ENCODE measurements at places on chromosomes 5 and 9.

- no peak for DNase-seq
Measured at GRCh38 chr5:74562122-74562521, 78.4 kb downstream of the ENC1 start.

- no peak for DNase-seq
Measured at GRCh38 chr9:134321946-134322741, 4.1 kb upstream of the RXRA start.

- DNase-seq, result no peak
Measured at GRCh38 chr9:129283291-129283691, 105.2 kb upstream of the IER5L start.

GRCh38 chr5:171782332-171782966, 3.2 kb upstream of the SMIM23 start:
- DNase-seq, result no peak

- no peak for DNase-seq
Measured at GRCh38 chr9:97478301-97478981, 23.0 kb upstream of the TMOD1 start.

DNA sequence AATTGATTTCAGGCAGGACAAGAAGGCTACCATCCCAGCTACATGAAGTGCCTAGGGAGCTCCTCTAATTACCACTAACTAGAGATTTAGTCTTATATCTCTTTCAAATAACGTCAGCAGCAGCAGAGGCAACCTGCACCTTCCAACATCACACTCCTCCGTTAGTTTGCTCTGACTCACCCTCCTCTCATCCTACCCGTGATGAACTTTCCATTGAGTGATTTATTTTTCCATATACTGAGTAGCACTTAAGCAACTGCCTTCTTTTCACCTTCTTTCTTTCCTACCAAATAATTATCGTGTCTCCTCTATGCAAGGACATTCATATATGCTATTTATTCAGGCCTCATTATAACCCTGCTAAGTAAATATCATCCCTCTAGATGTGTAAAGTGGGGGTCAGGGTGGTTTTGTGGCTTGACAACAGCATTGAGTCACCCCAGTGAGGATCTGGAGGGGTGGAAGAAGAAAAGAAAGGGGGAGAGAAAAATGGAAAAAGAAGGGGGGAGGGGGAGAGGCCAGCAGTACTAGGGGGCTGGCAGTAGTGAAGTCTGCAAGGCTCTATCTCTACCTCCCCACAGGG, 64.6 kb upstream of the CAST start:
- no peak for DNase-seq

GRCh38 chr9:87611776-87612175, 114.1 kb downstream of the DAPK1 start:
- DNase-seq, result no peak

DNA sequence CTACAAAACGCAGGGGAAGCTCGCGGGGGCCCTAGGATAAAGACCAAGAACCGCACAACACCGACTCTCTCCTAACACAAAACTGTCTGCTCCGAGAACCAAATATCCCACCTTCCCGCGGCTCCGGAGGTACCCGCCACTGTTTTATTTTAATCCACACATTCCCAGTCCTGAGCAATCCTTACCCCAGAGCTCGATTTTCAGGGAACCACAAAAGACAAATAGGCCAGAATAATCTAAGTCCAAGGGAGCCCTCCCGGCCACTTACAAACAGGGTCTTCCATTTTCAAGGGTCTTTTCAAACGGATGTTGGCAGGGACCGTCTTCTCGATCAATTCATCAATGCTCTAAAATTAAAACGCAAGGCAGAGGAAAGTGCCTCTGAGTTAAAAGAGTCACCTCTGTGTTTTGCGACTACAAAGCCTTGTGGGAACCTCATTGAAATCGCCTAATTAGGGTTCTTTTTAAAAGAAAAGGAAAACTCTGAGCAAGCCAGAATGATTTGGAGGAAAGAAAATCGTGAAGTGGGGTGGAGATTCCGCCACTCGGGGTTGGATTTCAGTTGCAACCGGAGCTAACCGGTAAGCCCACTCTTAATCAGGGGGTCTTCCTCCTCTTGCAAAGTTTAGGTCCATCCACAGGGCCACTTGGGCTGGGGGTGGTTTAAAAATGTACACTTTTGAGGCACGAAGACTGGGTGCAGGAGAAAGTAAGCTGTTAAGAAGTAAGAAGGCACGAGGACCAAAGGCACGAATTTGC, 1.0 kb downstream of the GLDC start:
- DNase-seq, result no peak

DNA sequence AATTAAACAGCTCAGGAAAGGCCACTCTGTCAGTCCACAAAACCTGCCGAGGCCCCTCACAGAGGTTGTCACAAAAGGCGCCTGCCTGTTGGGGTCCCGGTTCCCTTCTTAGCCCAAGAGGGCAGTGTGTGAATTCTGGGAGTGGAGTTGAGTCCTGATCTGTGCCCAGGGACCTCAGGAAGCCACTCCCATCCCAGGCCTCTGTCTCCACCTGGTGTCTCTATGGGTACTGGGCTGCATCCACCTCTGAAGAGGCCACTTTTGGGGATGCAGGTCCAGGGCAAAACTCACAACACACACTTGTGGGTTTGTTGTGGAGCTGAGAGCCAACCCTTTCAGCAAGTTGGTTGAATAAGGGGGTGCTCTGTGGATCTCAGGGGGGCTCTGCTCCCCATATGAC, 74.3 kb upstream of the STXBP1 start:
- peak; percentile 40 for DNase-seq

GRCh38 chr9:121686930-121687541, 35.6 kb downstream of the DAB2IP start:
- peak; percentile 65 for DNase-seq

GRCh38 chr5:74360535-74361210, 279.9 kb downstream of the ENC1 start:
- DNase-seq, result no peak

GRCh38 chr9:1049641-1050040, 516 bp upstream of the DMRT2 start:
- DNase-seq, result no peak

DNA sequence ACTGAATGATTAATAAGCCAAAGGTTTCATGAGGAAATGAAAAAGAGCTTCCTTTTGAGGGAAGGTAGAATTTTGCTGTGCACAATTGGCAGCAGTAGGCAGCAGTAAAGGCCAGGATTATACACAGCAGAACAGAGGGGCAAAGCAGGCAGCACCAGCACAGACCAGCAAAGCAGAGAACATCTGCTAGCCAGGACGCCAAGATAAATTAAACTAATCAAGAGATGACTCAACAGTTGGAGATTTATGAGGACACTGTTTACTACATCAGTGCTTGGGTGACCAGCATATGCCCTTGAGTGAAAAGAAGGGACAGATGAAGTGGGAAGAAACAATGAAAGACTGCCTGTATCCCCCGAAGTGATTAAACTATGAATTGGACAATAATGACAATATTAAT, 871.4 kb upstream of the CDH10 start:
- no peak for DNase-seq

GRCh38 chr5:38871058-38871605, 25.3 kb downstream of the OSMR start:
- no peak for DNase-seq

DNA sequence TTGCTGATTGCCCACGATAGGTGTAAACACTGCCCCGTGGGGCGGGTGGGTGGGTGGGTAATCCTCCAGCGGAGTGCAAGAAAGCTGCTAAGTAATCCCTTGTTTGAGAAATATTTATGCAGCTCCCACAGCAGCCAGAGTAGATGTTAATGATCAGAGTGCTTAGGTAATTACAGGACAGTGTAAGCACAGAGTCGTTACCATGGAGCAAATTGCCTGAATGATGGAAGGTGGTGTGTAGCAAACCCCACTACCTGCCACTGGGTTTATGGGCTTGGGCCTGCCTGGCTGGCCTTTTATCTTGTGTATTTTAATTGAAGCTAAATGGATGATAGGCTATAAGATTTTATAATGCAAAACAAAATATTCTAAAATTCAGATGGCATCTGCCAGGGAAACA, 110.0 kb downstream of the COL5A1 start:
- no peak for DNase-seq

DNA sequence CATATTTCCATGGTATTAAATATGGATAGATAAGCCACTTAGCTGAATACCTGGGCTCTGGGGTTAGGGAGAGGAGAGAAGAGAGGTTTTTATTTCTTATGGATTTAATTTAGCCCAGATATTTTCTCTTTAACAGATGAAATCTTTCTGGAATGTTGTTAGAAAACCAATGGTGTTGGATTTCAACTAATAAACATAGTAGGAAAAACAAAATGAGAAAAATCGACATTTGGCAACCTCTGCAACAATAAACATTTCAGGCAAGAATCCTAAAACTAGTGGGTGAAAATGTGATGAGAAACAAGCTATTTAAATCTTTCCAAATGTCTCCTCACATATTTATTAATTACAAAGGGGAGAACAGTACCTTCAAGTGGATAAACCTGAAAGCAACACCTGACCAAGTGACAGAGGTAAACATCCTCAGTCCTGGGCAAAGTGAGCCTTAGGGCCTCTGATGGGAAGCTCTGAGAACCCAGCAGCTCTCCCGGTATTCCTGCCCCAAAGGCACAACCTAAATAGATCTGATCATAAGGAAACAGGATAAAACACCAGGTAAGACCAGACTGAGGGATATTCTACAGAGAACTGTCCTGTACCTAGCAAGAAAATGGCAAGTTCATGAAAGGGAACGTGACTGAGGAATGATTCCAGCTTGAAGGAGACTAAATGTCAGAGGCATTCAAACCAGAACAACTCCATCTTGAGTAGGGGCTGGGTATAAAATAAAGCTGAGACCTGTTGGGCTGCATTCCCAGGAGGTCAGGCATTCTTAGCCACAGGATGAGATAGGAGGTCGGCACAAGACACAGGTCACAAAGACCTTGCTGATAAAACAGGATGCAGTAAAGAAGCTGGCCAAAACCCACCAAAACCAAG, 163.7 kb downstream of the ESM1 start:
- no peak for DNase-seq

GRCh38 chr9:113649054-113649453, 185.5 kb downstream of the RGS3 start:
- no peak for DNase-seq

DNA sequence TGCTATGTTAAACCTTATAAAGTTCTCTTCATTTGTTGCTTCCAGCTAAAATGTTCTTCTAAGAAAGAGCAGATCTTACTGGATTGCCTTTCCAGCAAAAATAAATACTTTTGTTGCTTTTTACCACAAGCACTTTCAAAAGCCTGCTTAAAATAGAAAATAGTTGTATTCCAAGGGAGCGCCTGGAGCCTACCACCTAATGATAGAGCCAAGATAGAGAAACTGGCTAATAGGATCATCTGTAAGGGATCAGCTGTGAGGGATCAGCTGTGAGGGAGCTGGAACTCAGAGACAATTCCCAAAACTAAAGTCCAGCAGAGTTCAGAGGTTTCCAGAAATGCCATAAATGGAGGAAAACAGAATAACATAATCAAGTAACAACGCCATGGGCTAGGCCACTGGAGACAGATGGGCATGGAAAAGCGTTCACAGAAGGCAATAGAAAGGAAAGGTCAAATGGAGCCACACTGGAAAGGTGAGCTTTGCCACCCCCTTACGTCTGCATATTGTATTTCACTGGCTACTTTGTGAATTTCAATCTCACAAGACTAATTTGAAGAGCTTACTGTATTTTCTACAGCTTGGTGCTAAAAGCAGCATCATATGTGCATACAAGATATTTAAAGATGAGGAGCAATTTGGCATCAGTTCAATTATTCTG, 140.6 kb upstream of the TLE4 start:
- no peak for DNase-seq

DNA sequence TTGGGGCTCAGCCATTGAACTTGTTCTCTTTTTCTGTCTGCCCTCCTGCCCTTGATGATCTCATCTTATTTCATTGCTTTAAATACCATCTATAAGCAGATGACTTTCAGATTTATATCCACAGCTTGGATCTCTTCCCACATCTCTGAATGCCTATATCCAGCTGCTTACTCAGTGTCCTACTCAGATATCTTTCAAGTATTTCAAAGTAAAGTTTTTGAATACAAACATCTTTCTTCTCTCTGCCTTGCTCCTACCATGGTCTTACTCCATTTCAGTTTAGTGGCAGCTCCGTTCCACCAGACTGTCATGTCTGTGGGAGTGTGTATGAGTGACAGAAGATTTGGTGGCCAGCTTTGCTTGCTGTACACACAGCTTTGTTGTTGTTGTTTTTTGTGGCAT, 59.7 kb downstream of the ERBIN start:
- DNase-seq, result peak; percentile 24

GRCh38 chr9:99601571-99602111, 220.0 kb upstream of the NR4A3 start:
- DNase-seq, result no peak

DNA sequence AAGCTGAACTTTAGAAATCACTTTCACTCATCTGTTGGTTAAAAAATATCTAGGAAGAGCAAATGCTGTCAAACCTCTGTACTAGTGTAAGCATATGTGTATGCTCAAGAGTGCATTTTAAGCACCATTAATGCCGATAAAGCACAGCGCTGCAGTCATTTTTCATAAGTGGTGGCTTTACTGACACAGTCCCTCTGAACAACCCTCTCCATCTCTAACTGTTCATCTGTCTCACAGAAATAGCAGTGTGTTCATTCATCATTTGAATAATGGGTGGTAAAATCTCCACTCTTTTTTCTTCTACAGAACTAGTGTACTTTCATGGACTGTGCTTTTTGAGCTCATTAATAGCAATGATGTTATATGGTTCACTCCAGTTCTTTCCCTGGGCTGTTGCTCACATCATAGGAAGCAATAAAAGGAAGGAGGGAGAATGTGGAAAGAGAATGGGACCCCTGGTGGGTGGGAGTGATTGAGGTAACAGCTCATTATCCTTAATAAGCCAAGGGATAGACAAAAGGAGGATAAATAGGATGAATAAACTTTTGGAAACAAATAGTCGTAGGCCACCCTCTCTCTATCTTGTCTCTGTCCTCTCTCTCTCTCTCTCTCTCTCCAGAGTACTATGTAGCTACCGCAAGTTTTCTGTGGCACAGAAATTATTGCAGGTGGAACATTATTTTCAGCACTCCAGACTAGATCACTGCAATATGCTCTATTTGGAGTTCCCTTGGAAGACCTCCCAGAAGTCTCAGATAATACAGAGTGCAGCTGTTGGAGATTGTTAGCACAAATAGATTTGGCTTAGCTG, 117.9 kb upstream of the PRDM9 start:
- no peak for DNase-seq

DNA sequence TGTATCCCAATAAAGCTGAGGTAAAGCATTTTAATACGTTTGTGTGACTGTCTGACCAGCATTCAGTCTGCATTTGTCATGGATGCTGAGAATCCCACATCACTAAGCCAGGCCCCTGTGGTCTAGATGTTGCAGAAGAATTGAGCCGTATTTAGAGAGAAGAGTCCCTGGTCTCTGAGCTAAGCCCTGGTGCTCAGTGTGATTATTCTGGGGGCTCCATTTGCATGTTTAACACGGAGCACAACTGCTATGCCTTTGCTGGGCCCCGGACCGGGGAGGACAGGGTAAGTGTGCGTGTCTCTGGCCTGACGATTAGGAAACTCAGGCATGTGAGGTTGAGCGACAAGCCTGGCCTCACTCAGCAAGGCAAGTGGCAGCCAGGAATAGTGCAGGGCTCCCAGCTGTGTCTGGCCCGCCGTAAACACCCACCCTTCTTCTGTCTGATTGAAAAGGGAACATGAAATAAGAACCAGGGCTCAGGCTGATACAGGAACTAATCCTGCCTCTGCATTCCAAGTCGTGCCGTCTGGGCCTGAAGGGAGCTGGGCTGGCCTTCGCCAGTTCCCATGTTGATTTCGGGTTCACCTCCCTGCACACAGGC, 22.3 kb downstream of the FAM78A start:
- DNase-seq, result peak; percentile 20

- no peak for DNase-seq
Measured at GRCh38 chr5:177462021-177462670, 11.3 kb downstream of the DBN1 start.

Measured in erythroblast (primary cell).